ENCODE measurements at places on chromosomes 5 and 9.

GRCh38 chr5:68757006-68757405 lies 336.8 kb upstream of the SLC30A5 start:
- H3K4me1 ChIP-seq: no peaks in the 10 kb centered on the region
- no peak for DNase-seq
- no peaks in the 10 kb centered on the region for H3K36me3 ChIP-seq
- H3K27me3 ChIP-seq: no peaks in the 10 kb centered on the region

DNA sequence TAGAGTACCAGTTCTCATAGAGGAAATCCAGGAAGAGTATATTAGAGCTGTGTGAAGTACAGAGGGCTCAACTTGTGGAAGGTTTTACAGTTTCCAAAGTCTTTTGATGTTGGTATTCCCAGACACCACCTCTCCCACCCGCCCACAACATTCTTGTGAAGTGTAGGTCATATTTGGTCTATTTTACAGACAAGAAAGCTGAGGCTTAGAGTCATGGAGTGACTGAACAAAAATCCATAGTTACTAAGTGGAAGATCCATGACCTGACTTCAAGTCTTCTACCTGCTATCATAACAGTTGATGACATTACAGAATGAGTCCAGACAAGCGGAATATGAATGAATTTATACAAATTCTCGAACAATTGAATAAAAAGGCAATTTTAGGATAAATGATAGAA lies 187.1 kb upstream of the RPS23 start:
- H3K27ac ChIP-seq: no peak overlapping the region
- H3K4me1 ChIP-seq: no peaks in the 10 kb centered on the region
- DNase-seq: no peak
- no peaks in the 10 kb centered on the region for H3K27me3 ChIP-seq
- no peaks in the 10 kb centered on the region for H3K36me3 ChIP-seq

DNA sequence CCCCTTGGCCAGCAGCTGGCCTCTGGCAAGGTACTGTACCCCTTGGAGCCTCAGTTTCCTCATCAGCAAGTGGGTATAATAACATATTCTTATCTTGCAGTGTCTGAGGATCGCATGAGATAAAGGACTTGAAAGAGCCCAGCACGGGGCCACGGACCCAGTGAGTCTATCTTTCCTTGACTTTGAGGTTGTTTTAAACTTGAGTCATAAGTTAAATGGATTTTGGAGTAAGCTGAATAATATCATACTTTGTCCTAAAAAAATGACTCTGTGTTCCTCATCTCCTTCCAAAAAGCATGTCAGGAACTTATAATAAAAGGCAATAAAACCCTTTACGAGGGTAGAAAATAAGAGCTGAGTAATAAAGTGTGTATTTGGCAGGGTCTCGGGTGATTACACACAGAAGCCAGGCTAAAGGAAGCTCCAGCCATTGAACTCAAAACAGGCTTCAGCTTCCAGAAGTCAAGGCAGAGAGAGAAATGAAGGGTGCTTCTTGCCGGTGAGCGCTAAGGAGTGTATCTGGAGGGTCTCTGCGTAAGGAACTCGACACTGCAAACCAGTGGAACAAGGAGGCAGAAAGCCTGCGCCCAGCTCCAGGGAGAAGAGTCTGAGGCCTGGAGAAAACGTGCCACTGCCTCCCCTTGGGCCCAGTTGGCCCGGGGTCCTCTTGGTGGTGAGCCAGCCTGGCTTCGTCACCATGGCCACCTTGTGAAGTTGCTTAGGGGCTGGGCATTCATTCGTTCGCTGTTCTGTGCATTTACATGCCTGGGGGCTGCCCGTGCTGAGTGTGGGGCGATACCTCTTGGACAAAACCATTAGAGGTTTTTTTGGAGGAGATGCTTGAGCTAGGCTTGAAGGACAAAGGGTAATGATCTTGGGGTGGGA lies 72.4 kb upstream of the PHYKPL start:
- H3K36me3 ChIP-seq: no peaks in the 10 kb centered on the region
- peaks cover 3% of the 10 kb centered on the region for H3K4me1 ChIP-seq
- peak; percentile 33 for DNase-seq
- H3K4me3 ChIP-seq: no peak overlapping the region
- H3K27me3 ChIP-seq: peaks cover 6% of the 10 kb centered on the region
- H3K27ac ChIP-seq: no peak overlapping the region

GRCh38 chr9:110334183-110334582 lies 3.5 kb downstream of the TXNDC8 start:
- H3K4me3 ChIP-seq: no peak overlapping the region
- H3K36me3 ChIP-seq: no peaks in the 10 kb centered on the region
- H3K4me1 ChIP-seq: no peaks in the 10 kb centered on the region
- DNase-seq: no peak
- H3K27ac ChIP-seq: no peak overlapping the region

DNA sequence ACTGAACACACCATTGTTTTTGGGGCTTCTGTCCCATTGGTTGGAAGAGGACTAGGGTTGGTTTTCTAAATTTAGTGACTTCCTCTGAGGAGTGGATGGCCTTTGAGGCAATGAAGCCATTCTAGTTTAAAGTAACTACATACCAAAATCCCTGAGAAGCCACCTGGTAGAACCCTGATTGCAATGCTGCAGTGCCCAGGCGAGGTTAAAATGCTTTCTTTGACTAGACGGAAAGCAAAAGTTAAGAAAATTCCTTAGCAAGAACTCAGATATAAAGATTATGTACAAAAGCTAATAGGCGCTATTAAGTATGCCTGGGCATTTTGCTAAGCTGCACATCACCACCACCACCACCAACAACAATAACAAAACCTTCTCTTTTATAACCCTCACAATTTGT lies 20.6 kb downstream of the GLRX start:
- no peaks in the 10 kb centered on the region for H3K27me3 ChIP-seq
- H3K36me3 ChIP-seq: no peaks in the 10 kb centered on the region
- no peak overlapping the region for H3K27ac ChIP-seq
- DNase-seq: no peak

DNA sequence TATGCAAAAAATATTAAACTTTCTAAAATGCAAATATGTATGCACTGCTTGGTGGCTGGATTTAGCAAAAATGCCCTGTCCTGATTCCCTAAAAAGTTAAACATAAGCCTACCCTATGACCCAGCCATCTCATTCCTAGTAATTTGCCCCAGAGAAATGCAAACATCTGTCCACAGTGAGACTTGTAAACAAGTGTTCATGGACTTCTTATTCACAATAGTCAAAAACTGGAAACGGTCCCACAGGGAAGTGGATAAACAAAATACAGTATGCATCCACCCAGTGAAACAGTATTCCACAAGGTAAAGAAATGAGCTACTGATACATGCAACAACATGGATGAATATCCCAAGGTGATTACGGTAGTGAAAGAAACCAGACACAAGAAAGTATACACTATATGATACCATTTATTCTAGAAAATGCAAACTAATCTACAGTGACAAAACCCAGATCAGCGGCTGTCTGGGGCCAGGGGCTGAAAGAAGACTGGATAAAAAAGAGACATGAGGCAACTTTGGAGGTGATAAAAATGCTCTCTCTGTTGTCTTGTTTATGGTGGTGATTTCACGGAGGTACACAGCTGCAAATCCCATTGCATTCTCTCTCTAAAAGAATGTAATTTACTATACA lies 277.3 kb downstream of the GLIS3 start:
- H3K4me3 ChIP-seq: no peak overlapping the region
- no peak overlapping the region for H3K27ac ChIP-seq
- DNase-seq: no peak
- no peaks in the 10 kb centered on the region for H3K4me1 ChIP-seq

DNA sequence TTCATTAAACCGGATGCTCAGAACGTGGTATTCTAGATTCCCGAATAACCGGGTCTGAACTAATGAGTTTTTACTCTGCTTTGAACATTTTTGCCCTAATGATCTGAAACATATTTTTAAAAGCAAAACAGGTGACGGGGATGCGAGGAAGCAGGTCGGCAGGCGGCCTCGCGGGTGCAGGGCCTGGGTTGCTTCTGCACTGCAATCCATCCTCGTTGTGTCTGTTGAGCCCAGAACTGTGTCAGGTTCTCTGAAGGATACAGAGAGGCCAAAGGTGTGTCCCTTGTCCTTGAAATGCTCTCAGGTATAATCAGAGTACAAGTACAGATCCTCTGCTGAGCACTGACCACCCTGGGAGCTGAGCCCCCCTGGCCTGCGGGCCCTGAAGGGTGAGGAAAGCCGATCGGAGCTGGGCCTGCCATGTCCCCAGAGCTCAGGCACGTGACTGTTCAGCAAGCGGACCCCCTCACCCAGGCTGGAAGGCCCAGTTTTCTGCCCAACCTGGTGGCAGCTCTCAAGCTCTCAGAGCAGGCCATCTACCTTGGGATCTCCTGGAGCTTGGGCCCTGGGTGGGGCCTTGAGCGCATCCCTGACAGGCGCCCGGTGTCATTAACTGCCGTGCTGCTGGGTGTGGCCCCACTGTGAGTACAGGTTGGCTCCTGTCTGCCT lies 151.8 kb downstream of the OLFM1 start:
- no peak overlapping the region for H3K4me3 ChIP-seq
- peaks cover 57% of the 10 kb centered on the region for H3K27me3 ChIP-seq
- no peak for DNase-seq
- H3K36me3 ChIP-seq: no peaks in the 10 kb centered on the region
- H3K4me1 ChIP-seq: no peaks in the 10 kb centered on the region

GRCh38 chr9:123867034-123867433 lies 62.9 kb downstream of the DENND1A start:
- H3K36me3 ChIP-seq: no peaks in the 10 kb centered on the region
- no peaks in the 10 kb centered on the region for H3K27me3 ChIP-seq
- H3K27ac ChIP-seq: no peak overlapping the region
- H3K4me3 ChIP-seq: no peak overlapping the region
- no peak for DNase-seq
- H3K4me1 ChIP-seq: peaks cover 10% of the 10 kb centered on the region

DNA sequence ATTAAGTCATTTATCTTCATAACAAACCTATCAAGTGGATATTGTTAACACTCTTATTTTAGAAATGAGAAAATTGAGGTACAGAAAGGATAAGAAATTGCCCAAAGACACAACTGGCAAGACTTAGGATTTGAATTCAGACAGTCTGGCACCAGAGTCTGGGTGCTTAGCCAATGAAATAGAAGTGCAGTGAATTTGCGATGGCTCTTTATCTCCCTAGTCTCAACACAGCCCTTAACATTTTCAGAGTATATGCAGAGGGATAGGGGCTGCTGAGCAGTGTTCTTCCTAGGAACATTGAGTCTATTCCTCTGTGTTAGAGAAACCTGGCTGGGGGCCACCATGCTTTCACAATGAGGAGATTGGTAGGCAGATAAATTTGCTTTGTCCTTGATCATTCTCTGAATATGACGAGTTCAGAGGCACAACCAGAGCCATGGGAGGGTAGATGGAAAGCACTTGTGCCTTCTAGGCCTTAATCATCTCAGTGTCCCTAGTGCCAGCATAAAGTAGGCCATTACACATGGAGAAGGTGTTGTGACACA lies 6.1 kb upstream of the FSD1L start:
- DNase-seq: no peak
- no peak overlapping the region for H3K4me3 ChIP-seq
- no peak overlapping the region for H3K27ac ChIP-seq
- H3K36me3 ChIP-seq: no peaks in the 10 kb centered on the region

GRCh38 chr9:26234865-26235264 lies 556.6 kb upstream of the TUSC1 start:
- no peak overlapping the region for H3K4me3 ChIP-seq
- no peaks in the 10 kb centered on the region for H3K27me3 ChIP-seq
- DNase-seq: no peak

- H3K4me1 ChIP-seq: peaks cover 15% of the 10 kb centered on the region
- H3K27ac ChIP-seq: no peak overlapping the region
- H3K36me3 ChIP-seq: no peaks in the 10 kb centered on the region
- H3K4me3 ChIP-seq: no peak overlapping the region
- no peak for DNase-seq
Observed at GRCh38 chr9:94153905-94154304, 69.6 kb downstream of the PTPDC1 start.

DNA sequence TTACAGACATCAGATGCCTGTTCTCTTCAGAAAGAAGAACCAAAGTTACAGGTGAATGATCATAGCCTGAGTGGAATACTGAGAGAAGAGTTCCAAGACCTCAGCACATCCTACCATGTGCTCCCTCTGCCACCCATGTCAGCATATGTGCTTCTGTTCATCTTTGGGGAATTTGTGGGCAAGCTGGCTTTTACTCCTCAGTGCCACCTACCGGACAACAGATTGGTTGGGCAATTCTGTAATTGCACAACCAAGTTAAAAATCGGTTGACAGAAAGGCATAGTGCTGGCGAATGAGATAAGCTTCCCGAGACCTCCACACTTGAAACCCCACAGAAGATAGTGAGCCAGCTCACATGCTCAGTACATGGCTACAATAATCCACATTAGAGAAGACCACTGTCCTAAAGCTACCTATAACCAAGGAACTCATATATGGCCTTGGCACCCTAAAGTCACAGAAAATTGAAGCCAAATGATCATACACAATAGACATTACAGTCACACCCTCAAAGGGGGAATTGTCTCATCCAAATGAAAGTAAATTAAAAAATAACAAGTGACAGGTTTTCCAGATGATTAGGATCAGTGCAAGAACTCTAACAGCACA lies 1238.0 kb upstream of the NUDT12 start:
- H3K4me3 ChIP-seq: no peak overlapping the region
- no peaks in the 10 kb centered on the region for H3K36me3 ChIP-seq
- no peaks in the 10 kb centered on the region for H3K27me3 ChIP-seq
- no peak for DNase-seq
- H3K27ac ChIP-seq: no peak overlapping the region

- H3K4me1 ChIP-seq: no peaks in the 10 kb centered on the region
- no peak overlapping the region for H3K27ac ChIP-seq
- H3K36me3 ChIP-seq: peaks cover 88% of the 10 kb centered on the region
- no peak for DNase-seq
Observed at GRCh38 chr5:151134228-151134627, 23.4 kb downstream of the ANXA6 start.

- peaks cover 13% of the 10 kb centered on the region for H3K4me1 ChIP-seq
- H3K27ac ChIP-seq: no peak overlapping the region
- DNase-seq: no peak
- no peaks in the 10 kb centered on the region for H3K36me3 ChIP-seq
- no peak overlapping the region for H3K4me3 ChIP-seq
Observed at GRCh38 chr9:23586906-23587305, 239.1 kb downstream of the ELAVL2 start.

- H3K27me3 ChIP-seq: no peaks in the 10 kb centered on the region
- no peak for DNase-seq
- peak overlapping the region; percentile 95 for H3K27ac ChIP-seq
- H3K4me3 ChIP-seq: peak overlapping the region; percentile 100
Observed at GRCh38 chr9:127786773-127787104, 905 bp downstream of the CDK9 start.

GRCh38 chr5:87729781-87730180 lies 317.1 kb upstream of the CCNH start:
- no peaks in the 10 kb centered on the region for H3K27me3 ChIP-seq
- no peak overlapping the region for H3K4me3 ChIP-seq

GRCh38 chr5:26791433-26791832 lies 247.0 kb downstream of the CDH9 start:
- no peak for DNase-seq
- H3K27ac ChIP-seq: no peak overlapping the region
- no peak overlapping the region for H3K4me3 ChIP-seq

DNA sequence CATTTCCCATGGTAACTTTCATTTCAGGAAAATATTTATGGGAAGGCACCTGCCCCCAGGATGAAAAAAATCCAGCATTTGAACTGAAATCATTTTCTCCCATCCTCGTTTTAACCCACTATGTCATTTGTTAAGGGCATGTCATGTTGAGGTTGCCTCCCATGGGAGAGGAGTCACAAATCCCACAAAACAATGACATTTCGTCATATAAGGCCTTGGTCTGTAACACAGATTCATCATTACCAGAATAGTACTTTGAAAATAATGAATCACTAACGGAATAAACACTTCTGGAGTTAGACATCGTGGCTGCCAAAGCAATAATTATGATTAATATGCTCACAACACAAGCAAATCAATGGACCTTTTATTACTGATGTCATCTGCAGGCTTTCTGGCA lies 274.1 kb downstream of the NDUFS4 start:
- no peaks in the 10 kb centered on the region for H3K27me3 ChIP-seq
- no peaks in the 10 kb centered on the region for H3K4me1 ChIP-seq
- no peak for DNase-seq

Data from suprapubic skin (tissue), 4 donors.